ENCODE measurements at places on chromosomes 3 and 15. TPM values are rescaled to one million over a fixed set of nuclear protein-coding genes. Genes with fewer than 3 reads are reported as not detected.

The NANOGP8 gene
- 0.91 TPM for total RNA-seq

The TRAT1 gene
- not detected for total RNA-seq

The GOLGA6L7 gene
- not detected for total RNA-seq

The ARL6IP5 gene
- total RNA-seq, result 217 TPM

The CYP1A2 gene
- total RNA-seq, result not detected

The SUSD5 gene
- total RNA-seq, result 31.5 TPM

The CNTN4 gene
- not detected for total RNA-seq

The ROPN1 gene
- 0.22 TPM for total RNA-seq

The MASP1 gene
- 15.1 TPM for total RNA-seq

The GDPGP1 gene
- 6.4 TPM for total RNA-seq

The SENP8 gene
- 3.4 TPM for total RNA-seq

The MYO5A gene
- 69.9 TPM for total RNA-seq

The GREM1 gene
- total RNA-seq, result 39.1 TPM

All from articular chondrocyte of knee joint (primary cell).